ENCODE measurements at places on chromosomes 11 and 22. TPM values are rescaled to one million over a fixed set of nuclear protein-coding genes. Genes with fewer than 3 reads are reported as not detected.

The CSRP3 gene
- total RNA-seq, result 22.8 TPM

The VSIG2 gene
- 0.55 TPM for total RNA-seq

The KREMEN1 gene
- total RNA-seq, result 38.2 TPM

The SLC36A4 gene
- 35.3 TPM for total RNA-seq

The OR6T1 gene
- not detected for total RNA-seq

The ADAMTS8 gene
- total RNA-seq, result 6.5 TPM

Data from camera-type eye (tissue), 1 donor.